ENCODE measurements at places on chromosomes 1 and 21.

- no peak for DNase-seq
These were observed 88.5 kb downstream of the SLC44A5 start for GRCh38 chr1:75522389-75522788.

DNA sequence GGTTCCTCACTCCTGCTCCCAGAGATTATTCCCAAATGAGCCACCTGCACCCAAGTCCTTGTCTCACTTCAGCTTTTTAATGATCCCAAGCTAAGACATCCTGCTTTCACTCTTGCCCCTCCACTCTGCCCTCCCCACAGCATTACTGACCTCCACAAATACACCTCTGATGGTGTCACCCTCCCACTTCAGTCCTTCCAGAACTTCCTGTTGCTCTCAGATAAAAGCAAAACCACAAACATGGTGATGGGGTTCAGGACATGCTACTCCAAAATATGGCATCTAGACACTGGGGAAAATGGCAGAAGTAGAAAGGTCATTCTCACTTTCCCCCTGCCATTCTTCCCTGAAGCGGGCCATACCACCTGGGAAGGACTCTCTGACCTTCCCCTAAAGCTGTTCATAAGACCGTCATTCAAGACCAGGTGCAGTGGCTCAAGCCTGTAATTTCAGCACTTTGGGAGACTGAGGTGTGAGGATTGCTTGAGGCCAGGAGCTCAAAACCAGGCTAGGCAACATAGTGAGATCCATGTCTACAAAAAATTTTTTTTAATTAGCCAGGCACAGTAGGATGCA is 65.8 kb upstream of the KLHDC7A start:
- DNase-seq = no peak

DNA sequence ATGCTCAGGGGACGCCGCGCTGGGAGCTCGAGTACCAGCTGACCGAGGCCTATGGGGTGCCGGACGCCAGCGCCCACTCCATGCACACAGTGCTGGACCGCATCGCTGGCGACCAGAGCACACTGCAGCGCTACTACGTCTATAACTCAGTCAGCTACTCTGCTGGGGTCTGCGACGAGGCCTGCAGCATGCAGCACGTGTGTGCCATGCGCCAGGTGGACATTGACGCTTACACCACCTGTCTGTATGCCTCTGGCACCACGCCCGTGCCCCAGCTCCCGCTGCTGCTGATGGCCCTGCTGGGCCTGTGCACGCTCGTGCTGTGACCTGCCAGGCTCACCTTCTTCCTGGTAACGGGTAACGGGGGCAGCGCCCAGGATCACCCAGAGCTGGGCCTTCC is 1.3 kb upstream of the XKR8 start:
- DNase-seq = no peak

DNA sequence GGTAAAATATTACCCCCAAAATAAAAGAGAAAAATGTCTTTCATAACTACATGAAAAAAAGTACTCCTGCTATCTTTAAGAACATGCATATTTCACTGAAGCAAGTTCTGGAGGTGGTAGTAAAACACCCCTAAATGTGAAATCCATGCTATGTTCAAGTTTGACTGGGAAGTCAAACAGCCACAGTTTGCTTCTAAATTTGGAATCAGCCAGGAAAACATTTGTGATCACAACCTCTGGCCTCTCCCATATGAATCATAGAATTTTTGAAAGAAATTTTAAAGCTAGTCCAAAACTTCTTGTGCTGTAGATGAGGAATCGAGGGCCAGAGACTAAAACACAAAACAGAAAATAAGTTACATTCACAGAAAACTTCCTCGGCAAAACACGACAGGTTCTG is 6.6 kb downstream of the SORT1 start:
- DNase-seq = no peak

DNA sequence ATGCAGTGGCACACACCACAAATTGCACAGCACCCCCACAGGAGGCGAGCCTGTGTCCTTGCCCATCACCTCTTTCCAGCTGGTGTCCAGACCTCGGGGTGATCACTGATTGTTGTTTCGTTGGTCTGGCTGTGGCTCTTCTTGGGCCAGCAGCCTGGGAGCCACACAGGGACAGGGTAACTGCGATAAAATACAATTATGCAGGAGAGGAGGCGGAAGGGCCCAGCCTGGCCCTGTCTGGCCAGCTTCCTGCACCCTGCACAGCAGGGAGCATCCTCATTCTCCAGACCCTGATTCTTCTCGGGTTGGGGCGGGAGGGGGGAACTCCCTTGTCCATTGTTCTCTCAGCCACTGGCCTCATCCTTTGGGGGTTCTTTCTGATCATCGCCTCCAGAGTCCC is 83.6 kb downstream of the ADARB1 start:
- no peak for DNase-seq

GRCh38 chr21:33053951-33054350 is 16.0 kb upstream of the OLIG1 start:
- DNase-seq = no peak

DNA sequence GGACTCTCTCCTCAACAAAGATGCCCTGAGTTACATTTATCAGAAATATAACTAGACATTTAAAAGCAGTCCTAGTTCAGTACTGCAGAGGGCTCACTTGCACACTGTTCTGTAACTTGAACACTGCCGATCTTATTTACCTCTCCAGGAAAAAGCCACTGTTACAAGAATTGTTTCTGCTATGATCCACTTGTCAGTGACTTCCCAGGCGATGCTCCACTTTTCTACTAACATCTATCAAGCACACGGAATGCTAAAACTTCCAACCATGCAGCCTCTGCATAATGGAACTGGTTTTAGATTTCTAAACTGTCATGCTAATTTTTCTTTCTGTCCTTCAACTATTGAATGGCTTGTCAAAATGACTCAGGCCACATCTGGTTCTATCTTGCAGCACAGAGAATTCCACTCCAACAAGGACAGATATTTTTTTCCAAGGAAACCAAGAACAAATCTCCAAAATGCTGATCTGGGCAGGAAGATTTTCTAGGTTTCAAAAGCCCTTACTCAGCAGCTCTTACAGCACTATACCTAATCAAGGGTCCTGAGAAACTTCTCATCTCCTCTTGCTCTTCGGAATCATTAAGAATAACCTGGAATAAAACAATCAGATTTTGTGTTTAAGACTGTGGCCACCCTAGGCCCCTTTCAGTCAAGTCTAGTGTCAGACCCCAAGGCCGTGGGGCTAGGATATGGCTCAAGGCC is 9.9 kb downstream of the SEC16B start:
- no peak for DNase-seq

GRCh38 chr1:165668184-165668583 is 30.2 kb downstream of the ALDH9A1 start:
- no peak for DNase-seq

DNA sequence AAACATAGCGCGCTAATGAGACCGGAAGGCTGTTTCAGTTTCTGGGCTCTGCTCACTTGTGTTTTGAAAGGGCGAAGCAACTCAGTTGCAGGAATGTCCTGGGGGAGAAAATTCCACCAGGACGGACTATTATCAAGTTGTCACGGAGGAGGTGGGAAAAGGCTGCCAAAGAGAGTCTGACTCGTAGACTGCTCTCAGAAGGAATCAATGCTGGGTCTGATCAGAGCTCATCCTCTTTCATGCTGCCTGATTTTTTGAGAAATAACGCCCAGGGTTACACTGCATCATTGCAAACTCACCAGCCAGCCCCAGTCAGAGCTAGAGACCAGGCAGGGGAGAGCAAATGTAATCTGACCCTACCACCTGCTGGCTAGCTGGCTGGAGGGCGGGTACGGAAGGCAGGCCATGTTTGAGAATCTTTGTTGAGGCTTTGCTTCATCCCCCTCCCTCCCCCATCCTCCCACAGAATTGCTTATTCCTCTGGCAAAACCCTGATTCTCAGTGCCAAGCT is 36.4 kb upstream of the BCL9 start:
- no peak for DNase-seq

GRCh38 chr1:1206376-1206965 is at the start of gene TNFRSF18:
Gene TNFRSF18, minus strand, starts transcription at chr1:1206592. Its CDS starts 21 bp downstream, at chr1:1206571.
- DNase-seq = no peak

GRCh38 chr1:247332215-247332622 is 552 bp upstream of the ZNF496 start:
- DNase-seq = no peak

GRCh38 chr1:6991266-6991665 is 206.0 kb downstream of the CAMTA1 start:
- no peak for DNase-seq

GRCh38 chr1:202281316-202282024 is 60.3 kb downstream of the UBE2T start:
- no peak for DNase-seq

GRCh38 chr1:40076895-40077312 is 20.1 kb downstream of the PPT1 start:
- no peak for DNase-seq

DNA sequence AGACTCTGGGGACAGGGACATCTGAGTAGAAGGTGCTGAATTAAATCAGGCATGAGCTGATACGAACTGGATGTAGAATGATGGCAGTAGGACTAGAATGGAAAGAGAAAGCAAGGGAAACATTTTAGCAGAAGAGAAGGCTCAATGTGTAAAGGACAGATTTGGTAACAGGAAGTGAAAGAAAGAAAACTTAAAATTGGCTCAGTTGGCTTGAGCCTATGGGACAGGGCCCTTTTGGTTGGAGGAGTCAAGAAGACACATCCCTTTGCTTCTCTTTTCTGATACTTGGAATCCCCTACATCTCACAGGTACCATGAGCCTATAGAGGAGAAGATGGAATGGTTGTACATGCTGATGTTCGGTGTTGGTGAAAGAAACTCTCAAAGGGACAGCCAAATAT is 300.6 kb upstream of the PLXNA2 start:
- no peak for DNase-seq

DNA sequence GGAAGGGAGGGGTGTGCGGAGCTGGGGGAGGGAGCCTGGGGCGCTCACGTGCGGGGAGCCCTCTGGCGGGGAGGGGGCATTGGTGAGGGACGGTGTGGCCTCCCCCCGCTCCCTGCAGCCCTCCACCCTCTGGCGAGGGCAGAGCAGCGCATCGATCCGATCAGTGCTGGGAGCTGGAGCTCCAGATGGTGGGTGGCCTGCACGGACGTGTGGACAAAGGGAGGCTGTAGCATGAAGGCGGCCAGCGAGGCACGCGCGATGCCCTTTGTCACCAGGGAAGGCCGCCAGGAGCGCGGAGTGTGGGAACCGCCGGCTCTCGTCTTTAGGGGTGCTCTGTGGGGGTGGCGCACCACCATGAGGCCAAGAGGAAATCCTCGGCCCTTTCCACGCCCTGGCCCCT is 5.4 kb upstream of the HES5 start:
- DNase-seq = no peak

- no peak for DNase-seq
These were observed 3.6 kb upstream of the CSTB start for GRCh38 chr21:43779660-43780059.

DNA sequence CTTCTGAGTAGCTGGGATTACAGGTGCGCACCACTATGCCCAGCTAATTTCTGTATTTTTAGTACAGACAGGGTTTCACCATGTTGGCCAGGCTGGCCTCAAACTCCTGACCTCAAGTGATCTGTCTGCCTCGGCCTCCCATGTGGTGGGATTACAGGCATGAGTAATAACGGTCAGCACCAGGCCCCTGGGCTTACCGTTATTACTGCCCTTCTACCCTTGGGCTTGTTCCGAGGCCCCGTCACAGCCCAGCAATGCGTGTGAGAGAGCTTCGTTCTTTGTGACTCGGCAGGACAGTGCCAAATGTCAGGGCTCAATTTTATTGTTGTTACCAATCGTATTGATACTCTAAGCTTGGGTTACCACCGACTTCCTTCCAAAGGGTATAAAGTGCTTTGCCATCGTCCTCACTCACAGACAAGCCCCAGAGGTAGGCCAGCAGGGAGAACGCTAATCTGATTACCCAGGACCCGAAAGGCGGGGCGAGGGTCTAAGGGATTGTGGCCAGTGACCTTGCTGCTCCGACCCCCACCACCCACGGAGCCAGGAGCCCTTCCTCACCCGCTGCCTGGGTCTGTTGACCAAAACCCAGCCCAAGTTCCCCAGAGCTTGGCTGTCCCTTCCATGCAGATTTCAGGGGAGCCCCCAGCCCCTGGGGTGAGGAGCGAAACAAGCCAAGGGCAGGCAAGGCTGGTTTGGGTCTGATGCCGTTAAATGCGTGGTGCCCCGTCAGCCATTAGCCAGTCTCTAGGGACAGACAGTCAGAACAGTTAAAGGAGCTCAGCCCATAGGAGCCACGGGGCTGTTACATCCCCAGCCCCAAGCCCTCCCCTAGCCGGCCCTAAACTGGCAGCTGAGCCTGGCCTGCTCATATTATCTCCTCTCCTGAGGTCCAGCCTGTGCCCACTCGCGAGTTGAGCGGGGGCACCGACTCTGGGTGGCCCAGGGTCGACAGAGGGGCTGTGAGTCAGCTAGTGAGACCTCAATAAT is 54.9 kb upstream of the CASZ1 start:
- DNase-seq = no peak

DNA sequence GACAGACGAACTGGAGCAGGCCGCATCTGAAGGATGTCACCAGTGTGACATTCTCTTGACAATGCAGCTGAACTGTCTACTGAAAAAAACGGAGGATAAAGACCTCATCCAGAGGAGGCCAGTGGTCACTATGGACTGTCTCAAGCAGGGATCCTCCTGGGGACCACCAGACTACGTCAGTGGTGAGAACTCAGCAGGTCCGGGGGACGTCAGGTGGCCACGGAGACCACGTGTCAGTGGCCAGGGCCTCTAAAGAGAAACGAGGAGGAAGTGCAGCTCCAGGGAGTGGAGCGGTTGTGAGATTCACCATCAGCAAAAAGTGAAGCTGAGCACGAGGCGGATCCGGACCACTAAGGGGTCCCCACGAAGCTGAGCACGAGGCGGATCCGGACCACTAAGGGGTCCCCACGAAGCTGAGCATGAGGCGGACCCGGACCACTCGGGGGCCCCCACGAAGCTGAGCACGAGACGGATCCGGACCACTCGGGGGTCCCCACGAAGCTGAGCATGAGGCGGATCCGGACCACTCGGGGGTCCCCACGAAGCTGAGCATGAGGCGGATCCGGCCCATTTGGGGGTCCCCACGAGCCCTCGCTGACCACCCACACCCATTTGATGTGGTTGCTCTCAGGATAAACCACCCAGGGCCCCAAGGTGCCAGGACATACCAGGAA is 13.5 kb upstream of the TMEM240 start:
- no peak for DNase-seq

- DNase-seq = no peak
These were observed 11.0 kb downstream of the TRAF5 start for GRCh38 chr1:211337430-211338223.

DNA sequence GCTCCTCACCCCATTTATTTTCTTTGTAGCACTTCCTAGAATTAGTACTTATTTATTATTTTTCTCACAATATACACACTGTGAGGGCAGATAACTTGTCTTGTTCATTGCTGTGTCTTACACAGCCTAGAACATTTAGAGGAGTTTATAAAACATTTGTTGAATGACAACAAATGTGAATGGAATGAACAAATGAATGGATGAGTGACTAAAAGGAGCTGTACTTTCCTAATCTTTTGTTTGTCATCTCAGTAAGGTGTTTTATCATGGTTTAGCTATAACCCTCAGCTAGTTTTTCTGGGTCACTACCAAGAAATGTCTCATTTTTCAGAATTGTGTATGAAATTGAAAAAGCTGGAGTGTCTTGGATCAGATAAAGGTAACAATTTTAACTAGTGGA is 239.3 kb upstream of the KCNK2 start:
- DNase-seq = no peak

All from activated naive CD4-positive, alpha-beta T cell (primary cell).